ENCODE measurements at places on chromosomes 11 and 22.

- peak; percentile 31 for DNase-seq
These were observed 12.7 kb downstream of the RPL3 start for GRCh38 chr22:39306456-39307361.

GRCh38 chr11:85748455-85748891, 62.5 kb downstream of the SYTL2 start:
- no peak for DNase-seq

DNA sequence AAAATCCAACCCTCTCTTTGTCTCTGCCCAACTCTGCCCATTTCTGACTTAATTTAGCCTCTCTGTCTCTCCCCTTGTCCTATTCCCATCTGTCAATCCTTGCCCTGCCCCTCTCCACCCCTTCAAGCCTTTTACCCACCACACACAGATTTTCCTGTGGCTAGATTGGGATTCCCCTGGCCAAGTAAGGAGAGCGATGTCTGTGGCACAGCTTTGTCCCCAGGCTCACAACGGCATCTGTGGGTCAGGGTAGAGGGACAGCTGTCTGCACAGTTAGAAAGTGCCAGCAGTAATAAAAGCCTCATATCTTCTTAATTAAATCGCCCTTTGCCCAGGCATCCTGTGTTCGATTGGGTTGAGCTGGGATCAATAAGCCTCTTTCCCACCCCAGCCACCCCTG, 1.3 kb upstream of the KCNC1 start:
- DNase-seq, result no peak

DNA sequence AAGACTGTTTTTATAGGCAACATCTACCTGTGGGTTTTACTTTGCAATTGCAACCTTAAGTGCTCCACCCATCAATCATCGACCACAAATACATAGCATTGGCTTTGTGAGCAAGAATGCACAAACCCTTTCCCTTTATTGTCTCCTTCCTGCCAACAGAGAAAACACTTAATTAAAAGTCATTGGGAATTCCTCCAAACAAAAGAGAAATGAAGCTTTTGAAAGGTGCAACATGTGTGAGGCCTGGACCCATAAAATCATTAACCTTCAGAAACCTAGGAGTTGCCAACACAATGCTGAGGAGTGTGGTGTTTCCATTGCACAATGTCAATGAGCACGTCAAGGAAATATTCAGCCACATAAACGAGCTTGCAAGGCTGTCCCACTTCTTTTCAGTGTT, 223.2 kb downstream of the BLID start:
- DNase-seq, result no peak

DNA sequence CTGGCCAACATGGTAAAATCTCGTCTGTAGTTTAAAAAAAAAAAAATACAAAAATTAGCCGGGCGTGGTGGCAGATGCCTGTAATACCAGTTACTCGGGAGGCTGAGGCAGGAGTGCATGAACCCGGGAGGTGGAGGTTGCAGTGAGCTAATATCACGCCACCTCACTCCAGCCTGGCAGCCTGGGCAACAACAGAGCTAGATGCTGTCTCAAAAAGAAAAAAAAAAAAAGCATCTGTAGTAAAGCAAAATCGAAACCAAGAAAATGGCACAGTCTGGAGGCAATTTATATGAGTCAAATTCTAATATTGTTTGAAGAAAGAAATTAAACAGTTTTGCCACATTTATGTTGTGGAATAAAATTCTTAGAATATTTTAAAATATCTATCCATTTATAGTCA, 365.0 kb upstream of the CHORDC1 start:
- DNase-seq, result no peak

DNA sequence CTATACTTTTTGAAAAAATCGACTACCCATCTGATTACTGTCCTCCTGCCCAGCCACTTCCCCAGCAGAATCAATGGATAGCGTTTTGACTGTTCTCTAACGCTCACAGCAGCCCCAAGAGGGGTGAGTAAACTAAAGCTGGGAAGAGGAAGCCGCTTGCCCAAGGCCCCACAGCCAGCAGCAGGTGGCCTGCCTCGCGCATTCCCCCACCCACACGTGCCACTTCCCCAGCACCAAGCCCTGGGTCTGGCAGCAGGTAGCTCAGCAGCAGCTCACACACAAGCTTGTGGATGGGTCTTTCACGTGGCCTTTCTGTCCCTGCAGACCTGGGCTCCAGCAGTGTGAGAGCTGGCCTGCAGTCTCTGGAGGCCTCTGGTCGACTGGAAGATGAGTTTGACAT, 34.3 kb downstream of the TOM1 start:
- no peak for DNase-seq

- DNase-seq, result no peak
These were observed 7.2 kb downstream of the GATD1 start for GRCh38 chr11:769887-770641.

DNA sequence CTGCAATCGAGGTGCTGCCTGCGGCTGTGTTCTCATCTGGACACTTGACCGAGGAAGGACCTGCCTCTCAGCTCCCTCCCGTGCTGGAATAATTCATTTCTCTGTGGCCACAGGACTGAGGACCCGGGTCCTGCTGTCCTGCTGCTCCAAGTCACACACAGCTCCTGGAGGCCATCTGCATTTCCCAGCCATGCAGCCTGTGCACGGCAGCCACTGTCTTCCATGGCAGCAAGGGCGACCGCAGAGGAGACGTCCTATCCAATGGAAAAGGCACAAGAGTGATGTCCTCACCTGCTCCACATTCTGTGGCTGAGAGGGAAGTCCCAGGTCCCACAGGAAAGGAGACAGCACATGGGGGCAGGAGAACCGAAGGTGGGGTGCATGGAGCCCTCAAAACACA, 495.8 kb downstream of the BRD1 start:
- DNase-seq, result no peak

DNA sequence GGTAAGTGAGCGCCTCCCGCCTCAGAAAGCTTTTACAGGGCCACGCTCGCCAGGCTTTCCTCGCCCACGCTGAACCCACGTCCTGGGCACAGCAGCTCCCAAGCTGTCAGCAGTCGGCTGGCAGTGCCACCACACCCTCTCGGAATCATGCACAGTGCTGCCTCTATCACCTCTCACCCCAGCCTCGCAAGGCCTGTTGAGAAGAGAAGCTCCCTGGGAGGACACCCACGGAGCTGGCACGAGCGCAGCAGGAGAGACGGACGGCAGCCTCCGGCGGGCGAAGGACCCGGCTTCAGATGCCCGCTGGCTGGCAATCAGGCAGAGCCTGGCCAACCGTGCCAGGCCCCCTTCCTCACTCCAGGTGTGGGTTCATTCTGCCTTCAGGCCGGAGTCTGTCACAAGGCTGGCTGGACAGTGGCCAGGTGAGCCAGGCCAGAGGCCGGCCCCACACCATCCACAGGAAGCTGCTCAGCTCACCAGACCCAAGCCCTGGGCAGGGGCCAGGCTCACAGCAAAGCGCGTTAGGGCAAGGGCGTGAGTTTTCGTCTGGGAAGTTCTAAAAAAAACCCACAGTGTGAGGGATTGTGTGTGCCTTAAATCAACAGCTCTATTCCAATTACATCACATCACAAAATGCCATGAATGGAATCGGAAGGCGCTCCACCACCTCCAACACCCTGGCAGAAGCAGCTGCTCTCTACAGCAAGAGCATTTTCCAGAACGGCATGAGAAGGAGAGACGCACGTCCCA, 33.2 kb downstream of the TOLLIP start:
- DNase-seq, result no peak

DNA sequence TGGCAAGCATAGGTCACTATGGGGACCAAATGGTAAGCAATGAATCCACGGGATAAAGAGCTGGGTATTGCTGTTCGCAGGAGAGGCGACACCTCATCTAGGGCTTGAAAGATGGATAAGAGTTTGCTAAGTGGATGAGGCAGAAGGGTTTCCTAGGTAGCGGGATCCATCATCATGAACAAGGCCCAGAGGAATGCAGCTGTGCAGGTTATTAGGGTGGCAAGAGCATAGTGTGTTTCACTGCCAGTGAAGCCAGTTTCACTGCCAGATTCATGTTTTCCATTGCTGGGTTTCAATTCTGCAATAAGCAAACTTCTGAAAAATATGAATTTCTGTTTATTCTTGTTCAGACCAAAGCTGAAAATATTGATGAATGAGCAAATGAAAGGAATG, 27.2 kb downstream of the WEE1 start:
- no peak for DNase-seq

DNA sequence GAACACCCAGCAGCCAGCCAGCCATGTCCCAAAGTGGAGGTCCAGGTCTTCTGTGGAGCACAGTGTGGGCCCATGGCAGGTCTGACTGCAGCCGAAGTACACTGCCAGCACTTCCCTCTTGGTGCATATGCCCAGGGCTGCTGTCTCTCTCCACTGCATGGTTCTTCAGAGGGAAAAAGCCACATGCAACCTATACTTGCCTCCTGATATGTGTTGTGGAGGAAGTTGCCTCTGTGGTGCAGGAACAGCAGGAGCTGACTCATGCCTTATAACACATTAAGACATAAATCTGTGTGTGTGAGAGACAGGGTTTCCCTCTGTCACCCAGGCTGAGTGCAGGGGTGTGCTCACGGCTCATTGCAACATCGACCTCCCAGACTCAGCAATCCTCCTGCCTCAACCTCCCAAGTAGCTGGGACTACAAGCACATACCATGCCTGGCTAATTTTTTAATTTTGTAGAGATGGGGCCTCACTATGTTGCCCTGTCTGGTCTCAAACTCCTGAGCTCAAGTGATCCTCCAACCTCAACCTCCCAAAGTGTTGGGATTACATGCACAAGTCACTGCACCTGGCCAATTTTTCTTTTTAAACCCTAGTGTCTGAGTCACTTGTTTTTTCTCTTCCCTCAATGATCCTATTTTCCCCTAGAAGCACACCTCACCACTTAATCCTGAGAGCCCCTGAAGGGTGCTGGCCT, 98.8 kb downstream of the MPPED2 start:
- DNase-seq, result no peak

- DNase-seq, result peak; percentile 73
These were observed 3.2 kb downstream of the MYEOV start for GRCh38 chr11:69296890-69297786.

- DNase-seq, result no peak
These were observed 447.0 kb downstream of the AASDHPPT start for GRCh38 chr11:106524436-106524835.

GRCh38 chr11:87316491-87316890, 278.8 kb downstream of the TMEM135 start:
- DNase-seq, result no peak

- peak; percentile 6 for DNase-seq
These were observed 33.0 kb upstream of the P2RY2 start for GRCh38 chr11:73184953-73185671.

GRCh38 chr11:10594407-10594806, 25.9 kb upstream of the LYVE1 start:
- no peak for DNase-seq

DNA sequence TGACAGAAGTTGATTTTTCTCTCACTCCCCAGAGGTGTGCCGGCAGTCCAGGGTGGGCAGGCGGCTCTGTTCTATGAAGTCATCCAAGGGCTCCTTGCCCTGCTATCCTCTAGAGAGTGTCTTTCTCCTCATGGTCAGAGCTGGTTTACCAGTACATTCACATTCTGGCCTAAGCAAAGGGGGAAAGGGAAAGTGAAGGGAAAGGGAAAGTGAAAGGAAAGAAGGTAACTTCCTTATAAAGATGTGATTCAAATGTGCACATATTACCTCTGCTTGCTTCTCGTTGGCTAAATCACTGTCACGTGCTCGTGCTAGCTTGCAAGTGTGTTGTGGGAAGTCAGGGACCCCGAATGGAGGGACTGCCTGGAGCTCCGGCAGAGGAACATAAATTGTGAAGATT, 2.9 kb upstream of the HTATIP2 start:
- DNase-seq, result no peak

DNA sequence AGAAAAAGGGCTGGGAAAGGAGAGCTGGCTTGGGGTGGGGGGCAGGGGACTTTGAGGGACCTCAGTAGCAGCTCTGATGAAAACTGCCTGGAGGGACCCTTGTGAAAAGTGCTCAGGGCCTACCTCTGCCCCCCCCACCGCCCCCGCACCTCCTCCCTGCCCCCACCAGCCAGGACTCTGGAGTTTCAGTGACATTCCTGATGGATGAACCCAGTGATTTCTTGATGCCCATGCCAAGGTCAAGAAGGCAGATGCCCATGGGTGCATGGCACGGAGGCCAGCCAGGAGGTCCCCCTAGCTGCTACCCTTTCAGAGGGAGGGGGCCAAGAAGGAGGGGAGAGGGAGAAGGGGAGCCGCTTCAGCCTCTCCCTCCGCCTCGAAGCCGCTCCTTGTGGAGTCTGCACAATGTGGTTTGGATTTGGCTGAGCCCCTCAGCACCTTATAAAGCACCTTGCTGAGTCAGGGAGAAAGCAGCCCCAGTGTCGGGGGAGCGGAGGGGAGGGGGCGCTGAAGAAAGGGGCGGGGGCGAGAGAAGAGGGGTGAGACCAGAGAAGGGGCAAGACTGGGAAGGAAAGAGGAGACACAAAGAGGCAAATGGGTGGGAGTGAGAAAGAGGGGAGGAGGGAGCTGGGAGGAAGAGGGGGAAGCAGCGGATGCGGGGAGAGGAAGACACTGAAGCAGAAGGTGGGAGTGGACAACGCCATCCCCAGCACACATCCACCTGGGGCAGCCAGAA, 2.1 kb upstream of the CLCF1 start:
- DNase-seq, result no peak

DNA sequence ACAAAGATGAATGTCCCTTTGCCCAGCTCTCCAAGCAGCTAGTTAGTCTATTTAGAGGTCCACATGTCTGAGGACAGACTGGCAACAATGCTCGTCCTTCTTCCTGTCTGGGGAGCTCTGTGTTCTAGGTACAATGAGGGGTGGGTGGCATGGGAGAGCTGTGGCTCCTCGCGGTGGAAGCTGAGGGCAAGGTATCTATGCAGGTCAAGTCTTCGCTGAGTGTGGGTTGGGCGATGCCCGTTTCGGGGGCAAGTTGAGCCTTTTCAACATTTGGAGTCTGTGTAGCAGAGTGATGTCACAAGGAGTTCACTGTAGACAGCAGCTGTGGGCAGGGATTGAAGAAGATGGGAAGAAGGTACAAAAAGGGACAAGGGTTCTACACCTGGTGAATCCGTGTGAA, 163.2 kb downstream of the FEZ1 start:
- no peak for DNase-seq

All from stimulated activated CD8-positive, alpha-beta memory T cell treated with anti-CD3 and anti-CD28 coated beads, Interleukin-2, amount 100 ng/mL, for 1 hour (primary cell).